Right hindlimb (tissue), 1 donor: ENCODE measurements at places on chromosomes 7 and 10.

- DNase-seq = no peak
These were observed 20.3 kb downstream of the H2AZ2 start for GRCh38 chr7:44827567-44827966.

DNA sequence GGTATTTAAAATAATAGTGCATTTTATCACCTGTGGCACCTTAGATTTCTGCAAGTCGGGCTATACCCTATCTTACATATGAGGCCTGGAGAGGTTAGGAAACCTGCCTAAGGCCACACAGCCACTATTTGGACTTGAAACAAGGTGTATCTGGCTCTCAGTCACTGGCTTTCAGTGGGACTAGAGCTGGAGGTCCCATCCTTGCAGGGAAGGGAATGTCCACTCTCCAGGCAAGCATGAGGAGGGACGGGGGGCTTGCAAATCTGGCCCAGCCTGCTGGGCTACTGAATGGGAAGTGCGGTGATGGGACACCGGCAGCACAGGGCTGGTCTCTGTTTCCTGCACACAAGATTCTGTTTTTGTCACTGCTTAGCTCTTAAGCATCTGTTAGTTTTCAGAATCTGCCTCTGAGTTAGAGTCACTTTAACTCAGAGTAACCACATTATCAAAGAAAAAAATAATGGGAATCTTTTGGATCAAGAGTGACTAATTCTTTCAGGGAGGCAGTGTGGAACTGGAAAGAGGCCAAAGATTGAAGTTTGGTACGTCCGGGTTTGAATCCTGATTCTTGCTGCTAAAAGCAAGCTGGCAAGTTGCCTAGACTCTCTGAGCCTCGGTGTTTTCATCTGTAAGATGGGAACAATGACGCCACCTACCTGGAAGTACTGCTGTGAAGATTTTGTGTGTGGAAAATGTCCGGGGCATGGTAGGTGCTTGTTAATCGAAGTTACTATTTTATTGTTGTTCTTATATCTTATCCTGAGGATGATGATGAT lies 33.8 kb upstream of the HABP2 start:
- no peak for DNase-seq

- DNase-seq = no peak
These were observed 2.5 kb upstream of the LAMB4 start for GRCh38 chr7:108132551-108133265.

DNA sequence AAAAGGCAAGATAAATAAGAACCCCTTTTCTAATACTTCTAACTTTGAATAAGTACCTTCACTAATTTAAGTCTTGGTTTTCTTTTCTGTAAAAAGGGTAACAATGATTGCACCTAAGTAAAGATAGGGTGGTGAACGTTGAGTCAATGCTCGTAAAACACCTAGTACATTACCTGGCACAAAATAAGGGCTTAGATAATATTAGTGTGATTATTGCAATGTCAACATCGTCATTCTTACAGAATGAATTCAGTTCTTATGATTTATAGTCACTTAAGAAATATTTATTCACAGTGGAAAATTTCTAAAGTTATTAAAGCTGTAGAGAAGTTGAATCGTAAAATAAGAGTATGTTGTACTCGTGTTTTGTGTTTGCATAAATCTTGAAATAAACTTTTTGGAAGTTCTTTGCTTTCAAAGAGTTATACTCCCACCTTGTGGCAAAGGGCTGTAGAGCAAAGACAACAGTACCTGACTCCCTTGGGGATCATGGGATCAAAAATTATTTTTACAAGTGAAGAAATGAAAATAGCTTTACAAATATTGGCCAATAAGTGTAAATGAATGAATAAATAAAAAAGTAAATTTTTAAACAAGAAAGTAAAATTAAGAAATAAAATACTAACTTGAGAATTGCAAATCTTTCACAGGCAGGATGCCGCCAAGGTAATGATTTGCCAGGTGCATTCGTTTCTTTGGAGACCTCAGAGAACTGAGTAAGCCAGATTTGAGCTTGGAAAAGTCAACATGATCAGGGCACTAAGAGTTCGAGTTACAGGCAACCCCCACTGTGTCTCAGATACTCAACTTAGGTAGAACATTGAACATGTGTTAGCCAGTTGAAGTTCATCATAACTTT lies 285.8 kb upstream of the CACNA2D1 start:
- DNase-seq = no peak

GRCh38 chr10:109062371-109062770 lies 860.9 kb downstream of the XPNPEP1 start:
- no peak for DNase-seq

DNA sequence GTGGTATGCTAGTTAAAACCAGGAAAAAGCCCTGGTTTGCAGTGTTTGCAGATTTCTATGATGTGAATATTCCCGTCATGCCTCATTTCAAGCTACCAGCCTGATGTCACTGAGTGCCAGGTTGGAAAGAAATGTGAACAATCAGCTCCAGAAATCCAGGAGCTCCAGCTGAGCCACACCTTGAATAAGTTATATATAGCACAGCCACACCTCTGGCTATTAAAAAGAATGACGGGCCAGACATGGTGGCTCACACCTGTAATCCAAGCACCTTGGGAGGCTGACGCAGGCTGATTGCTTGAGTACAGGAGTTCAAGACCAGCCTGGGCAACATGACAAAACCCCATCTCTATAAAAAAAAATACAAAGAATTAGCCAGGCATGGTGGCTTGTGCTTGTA lies 18.7 kb upstream of the SLF2 start:
- DNase-seq = no peak

- no peak for DNase-seq
These were observed 4.0 kb downstream of the ITGB1 start for GRCh38 chr10:32954080-32954479.

DNA sequence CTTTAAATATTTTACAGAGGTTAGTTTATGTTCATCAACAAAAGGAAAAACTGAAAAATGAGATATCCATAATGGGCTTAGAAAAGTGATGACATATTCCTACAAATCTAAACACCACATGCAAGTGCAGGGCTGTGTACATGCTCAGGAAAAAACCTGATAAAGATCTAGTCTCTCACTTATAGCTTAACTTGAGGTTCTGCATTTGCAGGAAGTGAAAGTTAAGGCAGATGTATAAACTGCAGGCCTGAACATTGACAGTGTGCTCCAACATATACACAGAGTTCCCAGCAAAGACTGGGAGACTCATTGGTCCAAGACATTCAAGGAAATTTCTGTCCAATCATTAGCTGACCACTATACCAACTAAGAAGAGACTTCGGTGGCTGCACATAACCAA lies 63.8 kb upstream of the RET start:
- DNase-seq = no peak

GRCh38 chr10:28248092-28248491 lies 54.8 kb downstream of the MPP7 start:
- DNase-seq = peak; percentile 37

DNA sequence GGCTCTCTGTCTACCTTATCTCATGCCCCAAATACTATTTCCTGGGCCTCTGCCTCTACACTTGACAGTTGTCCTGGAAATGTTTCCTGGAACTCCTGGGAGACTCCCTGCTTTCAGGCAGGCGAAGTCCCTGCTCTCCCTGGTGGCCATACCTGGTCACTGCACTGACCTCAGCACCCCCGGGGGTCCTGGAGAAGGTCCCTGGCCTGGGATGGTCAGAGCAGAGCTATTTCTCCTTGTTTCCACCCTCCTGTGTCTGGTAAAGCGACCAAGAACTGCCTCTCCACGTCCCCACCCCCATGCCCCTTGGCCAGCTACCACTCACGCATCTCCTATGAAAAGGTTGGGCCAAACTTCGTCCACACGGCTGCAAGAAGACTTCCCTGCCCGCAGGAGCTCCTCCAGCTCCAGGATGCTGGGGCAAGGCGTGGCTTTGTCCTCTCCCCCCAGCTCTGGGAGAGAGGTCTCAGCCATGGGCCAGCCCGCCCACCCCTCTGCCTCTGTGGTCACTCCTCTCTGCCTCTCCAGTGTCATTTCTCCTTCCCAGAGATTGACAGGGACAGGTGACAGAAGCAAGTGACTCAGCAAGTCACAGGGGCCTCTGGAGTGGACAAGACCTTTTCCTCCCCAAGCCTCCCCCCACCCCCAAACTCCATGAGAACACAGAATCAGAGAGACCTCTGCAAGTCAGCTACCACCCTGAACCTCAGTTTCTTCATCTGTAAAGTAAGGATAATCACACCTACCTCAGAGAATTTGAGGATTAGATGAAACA lies 2.6 kb upstream of the SAMD8 start:
- DNase-seq = peak; percentile 56

DNA sequence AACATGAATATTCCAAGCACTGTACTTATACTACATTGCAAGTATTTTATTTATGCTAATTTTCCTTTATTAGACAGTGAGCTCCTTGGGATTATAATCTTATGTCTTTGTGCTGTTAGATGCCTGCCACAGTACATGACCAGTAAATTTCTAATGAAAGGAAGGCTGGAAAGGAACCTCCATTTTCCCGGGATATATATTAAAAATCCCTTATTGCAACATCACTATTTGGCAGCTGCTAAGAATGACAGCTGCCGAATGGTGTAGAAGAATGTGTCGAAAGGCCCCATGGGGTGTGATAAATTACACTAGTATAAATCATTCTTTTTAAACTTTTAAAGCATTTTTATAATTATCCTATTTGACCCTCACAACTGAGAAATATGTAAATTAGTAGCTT lies 59.1 kb downstream of the TFAM start:
- DNase-seq = no peak

- no peak for DNase-seq
These were observed 37.7 kb downstream of the MTURN start for GRCh38 chr7:30172451-30172850.

DNA sequence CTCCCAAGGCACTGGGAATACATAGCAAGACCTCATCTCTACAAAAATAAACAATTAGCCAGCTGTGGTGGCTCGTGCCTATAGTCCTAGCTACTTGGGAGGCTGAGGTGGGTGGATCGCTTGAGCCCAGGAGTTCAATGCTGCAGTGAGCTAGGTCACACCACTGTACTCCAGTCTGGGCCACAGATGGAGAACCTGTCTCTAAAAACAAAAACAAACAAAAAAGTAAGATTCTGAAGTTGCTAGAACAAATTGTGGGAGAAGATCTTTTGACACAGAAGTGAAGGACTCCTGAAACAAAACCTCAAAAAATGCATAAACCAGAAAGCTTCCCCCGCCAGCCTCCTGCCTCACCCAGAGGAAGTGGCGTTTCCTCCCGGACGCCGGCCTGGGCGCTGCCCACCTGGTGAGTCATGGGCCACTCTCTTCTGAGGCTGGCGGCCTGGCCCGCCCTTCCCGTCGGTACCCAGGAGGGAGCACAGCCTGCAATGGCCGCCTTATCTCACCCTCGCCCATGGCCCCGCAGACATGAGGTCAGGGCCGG lies 25.4 kb upstream of the ELN start:
- no peak for DNase-seq

- no peak for DNase-seq
These were observed 335.1 kb downstream of the GATA3 start for GRCh38 chr10:8389630-8390029.

DNA sequence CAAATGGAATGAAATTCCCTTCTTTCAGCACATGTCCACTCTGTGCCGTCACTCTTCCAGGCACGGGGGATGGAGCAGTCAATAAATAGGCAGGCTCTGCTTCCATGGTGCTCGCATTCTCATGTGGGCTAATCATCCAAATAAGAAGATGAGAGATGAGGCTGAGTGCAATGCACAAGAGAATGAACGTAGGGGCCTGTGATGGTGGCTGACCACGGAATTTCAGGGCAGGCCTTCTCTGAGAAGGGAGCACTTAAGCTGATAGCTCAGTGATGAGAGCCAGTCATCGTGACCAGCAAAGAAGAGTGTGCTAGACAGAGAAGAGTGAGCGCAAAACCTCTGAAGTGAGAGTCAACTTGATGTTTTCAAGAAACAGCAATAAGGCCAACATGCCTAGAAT lies 47.9 kb downstream of the TAF3 start:
- no peak for DNase-seq

DNA sequence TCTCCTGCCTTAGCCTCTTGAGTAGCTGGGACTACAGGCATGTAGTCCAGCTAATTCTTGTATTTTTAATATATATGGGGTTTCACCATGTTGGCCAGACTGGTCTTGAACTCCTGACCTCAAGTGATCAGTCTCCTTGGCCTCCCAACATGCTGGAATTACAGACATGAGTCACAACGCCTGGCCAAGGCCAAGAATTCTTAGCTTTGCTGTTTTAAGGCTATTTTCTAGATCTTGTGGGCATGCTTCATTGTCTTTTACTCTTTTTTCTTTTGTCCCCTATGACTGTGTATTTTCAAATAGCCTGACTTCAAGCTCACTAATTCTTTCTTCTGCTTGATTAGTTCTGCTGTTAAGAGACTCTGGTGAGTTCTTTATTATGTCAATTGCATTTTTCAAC lies 56.4 kb upstream of the TAS2R16 start:
- no peak for DNase-seq

GRCh38 chr10:132665946-132666704 lies 119.8 kb downstream of the NKX6-2 start:
- no peak for DNase-seq

- no peak for DNase-seq
These were observed 11.1 kb upstream of the ENO4 start for GRCh38 chr10:116838143-116838725.

DNA sequence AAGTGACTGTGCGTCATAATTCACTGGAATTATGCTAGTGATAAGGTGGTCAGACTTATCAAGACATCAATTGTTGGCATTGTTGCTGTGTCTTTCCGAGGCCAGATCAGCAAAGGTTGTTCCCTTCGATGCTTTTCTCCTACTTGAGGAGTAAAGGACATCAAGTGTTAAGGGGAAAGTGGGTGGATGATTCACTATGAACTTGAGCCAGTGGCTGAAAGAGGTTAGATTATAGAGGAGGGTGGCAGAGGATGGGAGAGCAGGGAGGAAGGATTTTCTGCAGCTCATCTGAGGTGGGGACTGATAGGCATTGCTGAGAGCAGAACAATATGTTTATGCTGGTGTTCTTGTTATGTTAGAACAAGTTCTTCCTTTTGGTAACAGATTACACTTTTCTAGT lies 131.4 kb upstream of the AGR3 start:
- no peak for DNase-seq

GRCh38 chr10:87617503-87617902 lies 42.2 kb upstream of the PAPSS2 start:
- no peak for DNase-seq

- DNase-seq = no peak
These were observed 72.8 kb upstream of the MTPN start for GRCh38 chr7:136049818-136050461.

GRCh38 chr7:130513447-130513846 lies 21.6 kb downstream of the MEST start:
- peak; percentile 3 for DNase-seq

- no peak for DNase-seq
These were observed 75.4 kb upstream of the ATP6V0A4 start for GRCh38 chr7:138873220-138873892.

- peak; percentile 71 for DNase-seq
These were observed at the start of gene GOLGA7B for GRCh38 chr10:97849687-97850402. Gene GOLGA7B, plus strand, starts transcription at chr10:97849843. Its CDS starts 461 bp downstream, at chr10:97850304.
